ENCODE measurements at places on chromosomes 16 and 17.

GRCh38 chr16:6250511-6250910 is 1082.1 kb upstream of the RBFOX1 start:
- DNase-seq = no peak

GRCh38 chr17:35119370-35120165 is at the start of gene RAD51D:
Gene RAD51D, minus strand, starts transcription at chr17:35119860. Its CDS starts 247 bp downstream, at chr17:35119613.
- DNase-seq = peak; percentile 34

DNA sequence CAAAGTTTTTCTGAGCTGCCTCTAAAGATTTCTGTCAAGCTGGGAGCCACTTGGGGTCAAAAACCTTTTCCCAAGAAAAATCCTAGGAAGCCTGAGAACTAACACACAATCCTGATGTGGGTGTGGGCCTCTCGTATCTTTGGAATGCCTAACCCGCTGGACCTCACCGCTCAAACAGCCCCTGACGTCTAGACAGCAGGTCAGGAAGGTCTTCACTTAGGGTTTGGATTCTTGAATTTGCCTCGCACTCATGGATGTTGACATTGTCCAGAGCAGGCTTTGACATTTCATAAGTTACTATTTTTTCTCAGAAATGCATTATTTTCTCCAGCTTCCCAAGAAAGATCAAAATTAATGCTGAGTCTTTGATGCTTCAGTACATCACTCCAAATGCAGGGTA is 18.9 kb downstream of the TEX2 start:
- no peak for DNase-seq

DNA sequence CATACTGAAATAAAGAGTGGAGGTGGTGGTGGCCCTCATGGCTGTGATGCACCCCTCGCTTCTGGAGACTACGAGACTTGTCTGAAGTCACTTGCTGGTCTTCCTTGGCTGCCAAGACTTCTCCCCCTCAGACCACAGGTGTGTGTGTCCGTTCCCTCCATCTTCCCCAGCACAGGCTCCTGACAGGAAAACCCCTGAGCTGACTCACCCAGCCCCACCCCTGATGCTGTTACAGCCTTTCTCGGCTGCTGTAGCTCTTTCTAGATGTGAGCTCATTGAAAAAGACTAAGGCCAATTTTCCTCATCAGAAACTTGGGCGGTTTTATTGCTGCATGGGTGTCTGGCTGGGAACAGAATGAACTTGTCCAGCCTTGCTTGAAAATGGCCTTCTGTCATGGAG is 296.9 kb downstream of the TMEM114 start:
- DNase-seq = no peak

DNA sequence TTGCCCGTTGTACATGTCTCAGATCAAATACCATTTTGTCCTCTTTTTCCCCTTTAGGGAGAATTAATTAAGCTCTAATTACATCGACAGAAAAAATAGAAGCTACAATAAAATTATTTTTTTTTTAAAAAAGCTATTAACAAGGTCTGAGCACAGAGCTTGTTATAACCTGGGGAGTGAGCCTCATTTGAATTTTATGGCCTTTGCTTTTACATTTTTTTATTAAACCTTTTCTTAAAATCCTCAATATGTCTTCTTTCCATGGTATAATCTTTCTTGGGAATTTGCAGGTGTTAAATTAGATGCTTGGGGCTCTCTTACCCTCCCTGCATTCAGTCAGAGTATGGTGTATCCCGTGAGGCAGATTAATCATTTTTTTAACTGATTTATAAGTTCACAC is 212.5 kb upstream of the XYLT1 start:
- no peak for DNase-seq

DNA sequence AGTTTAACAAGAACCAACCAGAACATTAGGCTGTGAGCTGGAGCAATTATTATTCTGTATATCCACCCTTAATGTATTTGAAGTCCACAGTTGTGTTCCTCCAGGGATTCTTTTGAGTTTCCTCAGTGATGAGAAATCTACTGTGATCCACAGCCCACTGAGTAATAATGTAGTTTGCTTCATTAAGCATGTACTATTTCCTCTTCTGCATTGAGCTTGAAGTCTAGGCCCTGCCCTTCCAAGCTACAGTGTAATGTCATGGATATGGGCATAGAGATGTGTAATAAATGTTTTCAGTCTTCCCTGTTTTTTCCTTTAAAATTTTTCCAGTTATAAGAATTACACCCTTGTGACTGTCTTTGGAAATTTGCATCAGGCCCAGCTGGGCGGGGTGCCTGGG is 36.4 kb upstream of the SLC12A3 start:
- no peak for DNase-seq

- DNase-seq = no peak
These were observed 42.0 kb upstream of the SLC6A2 start for GRCh38 chr16:55613613-55614335.

- DNase-seq = no peak
These were observed 55.8 kb upstream of the GSE1 start for GRCh38 chr16:85557083-85557970.

- DNase-seq = no peak
These were observed 16.8 kb downstream of the ST6GALNAC2 start for GRCh38 chr17:76568811-76569221.

DNA sequence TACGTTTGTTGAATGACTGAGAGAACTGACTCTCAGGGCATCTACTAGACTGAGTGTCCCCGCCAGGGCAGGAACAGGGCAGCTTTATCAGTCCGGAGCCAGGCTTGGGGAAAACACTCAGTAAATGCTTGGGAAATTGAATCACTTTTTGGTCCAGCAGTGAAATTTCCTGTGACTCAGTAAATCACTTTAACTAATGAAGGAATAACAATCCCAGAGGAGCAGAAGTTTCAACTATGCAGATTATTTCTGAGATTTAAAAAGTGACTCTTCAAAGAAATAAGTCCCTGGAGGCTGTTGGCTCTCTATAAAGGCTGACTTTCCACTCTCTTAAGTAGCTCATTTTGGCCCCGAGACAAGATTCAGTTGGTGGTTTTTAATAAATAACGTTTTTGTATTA is 101.8 kb downstream of the FOXL1 start:
- no peak for DNase-seq

- no peak for DNase-seq
These were observed 181.2 kb upstream of the COX10 start for GRCh38 chr17:13888056-13888609.

DNA sequence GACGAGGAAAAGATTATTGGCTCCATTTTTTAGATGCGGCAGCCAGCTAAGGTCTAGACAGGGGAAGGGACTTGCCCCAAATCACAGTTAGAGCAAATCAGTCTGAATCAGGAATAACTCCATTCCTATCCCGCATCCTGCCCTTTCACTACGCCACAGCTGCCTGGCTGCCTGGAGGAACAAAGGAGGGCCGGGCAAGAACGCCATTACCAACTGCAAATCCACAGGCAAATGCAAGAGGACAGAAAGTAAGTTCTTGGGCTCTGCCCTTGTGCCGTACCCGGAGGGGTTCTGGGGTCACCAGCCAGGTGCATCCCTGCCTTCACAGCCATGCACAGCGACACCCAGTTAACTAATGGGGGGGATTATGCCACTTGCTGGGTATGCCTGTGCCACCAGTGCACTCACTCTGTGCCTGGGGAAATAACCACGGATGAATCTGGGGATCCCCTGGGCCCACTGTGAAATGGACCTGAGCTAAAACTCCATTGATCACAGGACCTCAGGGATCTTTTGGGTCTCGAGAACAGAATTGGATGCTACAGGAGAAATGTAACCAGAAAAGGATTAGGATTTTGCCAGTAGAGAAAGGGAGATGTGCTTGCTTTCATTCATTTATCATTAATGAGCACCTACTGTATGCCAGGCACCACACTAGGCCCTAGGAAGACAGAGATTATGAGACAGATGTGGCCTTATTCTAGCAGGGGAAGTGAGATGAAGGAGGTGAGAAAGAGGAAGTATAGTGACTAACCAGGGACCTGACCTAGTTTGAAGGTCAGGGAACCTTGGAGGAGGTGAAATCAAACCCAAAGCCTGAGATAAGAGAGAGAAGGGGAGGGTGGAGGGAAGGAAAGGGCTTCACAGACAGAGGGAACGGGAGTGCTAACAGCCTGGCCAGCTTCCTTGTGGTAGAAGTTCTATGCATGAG is 17.7 kb downstream of the BCL7C start:
- no peak for DNase-seq

DNA sequence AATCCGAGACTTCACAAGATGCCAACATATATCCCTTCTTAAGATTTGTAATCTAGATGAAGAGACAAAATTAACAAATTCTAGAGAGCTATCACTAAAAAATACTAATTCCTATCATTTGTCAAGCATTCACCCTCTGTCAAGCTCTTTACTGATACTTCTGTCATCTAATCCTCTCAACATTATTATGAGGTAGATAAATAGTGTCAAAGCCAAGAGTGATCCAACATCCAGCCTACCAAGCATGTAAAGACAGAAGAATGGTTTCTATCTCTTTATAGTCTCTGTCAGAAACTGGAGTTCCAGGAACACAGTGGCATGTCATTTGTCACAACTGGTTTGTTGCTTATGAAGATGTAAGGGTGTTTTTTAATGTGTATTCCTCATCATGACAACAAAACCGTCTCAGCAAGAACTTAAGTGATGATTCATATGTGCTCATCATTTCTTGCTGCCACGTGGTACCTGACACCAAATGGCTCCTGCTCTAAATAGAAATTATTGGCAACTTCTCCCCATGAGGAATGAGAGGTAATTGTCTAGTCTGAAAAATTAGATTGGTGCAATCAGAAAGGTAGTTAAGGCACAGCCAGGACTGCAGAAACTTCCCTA is 196.8 kb downstream of the TOX3 start:
- DNase-seq = no peak

- DNase-seq = no peak
These were observed 22.9 kb upstream of the ZFPM1 start for GRCh38 chr16:88430185-88430523.

DNA sequence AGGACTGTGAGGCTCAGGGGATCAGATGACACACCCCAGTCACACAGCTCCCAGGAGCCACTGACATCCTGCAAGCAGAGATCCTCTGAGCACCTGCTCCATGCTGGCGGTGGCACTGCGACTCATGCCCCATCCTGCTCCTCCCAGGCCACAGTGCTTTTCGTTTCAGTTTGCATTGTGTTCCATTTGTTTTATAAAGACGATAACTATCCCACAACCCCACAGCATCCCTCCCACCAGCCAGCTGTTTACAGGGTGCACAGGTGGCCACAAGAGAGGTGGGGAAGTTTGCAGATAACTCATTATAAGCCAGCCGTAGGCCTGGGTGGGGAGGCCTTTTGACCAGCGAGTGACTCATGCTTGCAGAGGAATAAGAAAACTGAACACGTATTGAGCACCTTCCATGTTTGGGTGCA is 28.2 kb downstream of the BCO1 start:
- no peak for DNase-seq

- DNase-seq = no peak
These were observed 13.2 kb upstream of the SPN start for GRCh38 chr16:29649588-29650494.

GRCh38 chr17:7004398-7005253 is 7.8 kb upstream of the RNASEK start:
- DNase-seq = peak; percentile 43

GRCh38 chr17:66549731-66550207 is 247.4 kb downstream of the PRKCA start:
- peak; percentile 20 for DNase-seq

All from fibroblast of the conjunctiva (primary cell).